ENCODE measurements at places on chromosomes 4 and X.

- no peak for DNase-seq
These were observed 61.2 kb upstream of the HOPX start for GRCh38 chr4:56742080-56742871.

DNA sequence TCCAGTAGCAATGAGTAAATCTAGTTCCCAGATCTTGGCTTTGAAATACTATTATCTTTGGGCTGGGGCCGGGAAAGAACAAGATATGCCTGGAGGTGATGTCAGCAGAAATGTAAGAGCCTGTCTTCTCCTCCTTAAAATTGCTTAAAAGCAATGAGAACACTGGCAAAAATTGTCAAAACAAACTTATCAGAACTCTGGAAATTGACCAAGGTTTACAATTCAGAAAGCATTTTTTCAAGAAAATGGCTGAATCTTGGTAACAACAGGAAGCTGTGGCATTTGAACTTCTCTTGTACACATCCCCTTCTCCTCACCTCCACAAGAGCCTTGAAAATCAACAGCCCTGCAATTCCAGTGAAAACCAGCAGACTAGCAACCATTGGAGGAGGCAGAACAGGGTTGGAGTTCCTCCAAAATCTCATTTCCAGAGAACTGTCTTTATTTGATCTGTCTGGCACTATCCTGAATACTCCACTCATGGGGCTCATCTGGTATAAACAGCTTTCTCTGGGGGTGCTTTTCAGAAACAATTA, 13.5 kb downstream of the TIMP1 start:
- no peak for DNase-seq

GRCh38 chrX:103616676-103617186, 9.0 kb downstream of the TCEAL3 start:
- no peak for DNase-seq

DNA sequence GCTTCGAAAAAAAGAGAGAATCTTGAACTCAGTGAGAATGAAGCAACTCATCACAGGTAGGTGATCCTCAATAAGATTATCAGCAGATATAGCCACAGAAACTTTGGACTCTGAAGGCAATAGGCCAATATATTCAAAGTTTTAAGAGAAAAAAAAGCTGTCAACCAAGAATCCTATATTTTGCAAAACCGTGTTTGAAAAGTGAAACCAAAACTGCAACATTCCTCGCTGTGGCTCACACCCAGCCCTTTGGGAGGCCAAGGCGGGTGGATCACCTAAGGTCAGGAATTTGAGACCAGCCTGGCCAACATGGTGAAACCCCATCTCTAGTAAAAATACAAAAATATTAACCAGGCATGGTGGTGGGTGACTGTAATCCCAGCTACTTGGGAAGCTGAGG, 22.8 kb downstream of the MAD2L1 start:
- no peak for DNase-seq

DNA sequence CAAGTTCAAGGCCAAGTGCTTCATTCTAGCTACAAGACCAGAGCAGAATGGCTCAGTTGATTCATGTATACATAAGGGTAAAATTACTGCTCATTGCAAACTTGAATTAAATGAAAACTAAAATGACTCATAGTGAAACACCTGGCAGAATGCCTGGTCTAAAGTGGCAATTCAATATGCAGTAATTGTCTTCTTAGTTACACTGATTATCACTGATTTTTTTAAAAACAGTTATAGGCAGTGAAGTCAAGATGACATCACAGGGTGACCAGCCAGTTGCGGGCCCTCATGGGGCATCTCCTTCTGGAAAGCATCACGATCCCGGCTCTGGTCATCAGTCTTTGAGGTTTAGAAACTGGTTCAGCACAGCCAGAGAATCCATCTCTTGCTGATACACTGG, 154.2 kb downstream of the RAB28 start:
- no peak for DNase-seq

- no peak for DNase-seq
These were observed 779 bp upstream of the PRSS12 start for GRCh38 chr4:118353534-118354030.

- no peak for DNase-seq
These were observed 355.2 kb upstream of the GALNT7 start for GRCh38 chr4:172813359-172813923.

- DNase-seq: no peak
These were observed 17.9 kb downstream of the PPA2 start for GRCh38 chr4:105455998-105456397.

- no peak for DNase-seq
These were observed 161.7 kb upstream of the CXCL13 start for GRCh38 chr4:77443941-77444340.

DNA sequence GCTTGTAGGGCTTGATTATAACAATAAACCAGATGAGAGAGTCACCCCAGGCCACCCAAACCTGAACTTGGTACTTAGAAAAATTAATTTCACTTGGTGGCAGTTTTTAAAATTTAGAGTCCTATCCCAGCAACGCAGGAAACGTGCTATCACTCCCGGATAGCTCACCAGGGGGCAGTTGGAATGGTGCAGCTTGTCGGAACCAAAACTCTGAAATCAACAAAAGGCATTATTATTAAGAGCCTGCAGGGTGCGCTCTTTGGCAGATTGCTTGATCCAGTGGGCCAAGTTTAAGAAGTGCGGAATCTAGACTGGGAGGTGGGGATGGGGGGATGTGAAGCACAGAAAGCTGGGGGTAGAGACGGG, 2.4 kb downstream of the FRAS1 start:
- DNase-seq: peak; percentile 92

- no peak for DNase-seq
These were observed 641.4 kb downstream of the TRIML1 start for GRCh38 chr4:188780686-188781085.

GRCh38 chr4:47274901-47275300, 188.6 kb downstream of the COMMD8 start:
- no peak for DNase-seq

- DNase-seq: no peak
These were observed 1.1 kb downstream of the CTBP1 start for GRCh38 chr4:1247864-1248244.

Data from NCI-H510A treated with DMSO at 0.1 percent for 48 hours (cell line).